ENCODE measurements at places on chromosomes 2 and 18.
A peak's percentile ranks its signal among the peaks of the same experiment; 100 is the strongest.

DNA sequence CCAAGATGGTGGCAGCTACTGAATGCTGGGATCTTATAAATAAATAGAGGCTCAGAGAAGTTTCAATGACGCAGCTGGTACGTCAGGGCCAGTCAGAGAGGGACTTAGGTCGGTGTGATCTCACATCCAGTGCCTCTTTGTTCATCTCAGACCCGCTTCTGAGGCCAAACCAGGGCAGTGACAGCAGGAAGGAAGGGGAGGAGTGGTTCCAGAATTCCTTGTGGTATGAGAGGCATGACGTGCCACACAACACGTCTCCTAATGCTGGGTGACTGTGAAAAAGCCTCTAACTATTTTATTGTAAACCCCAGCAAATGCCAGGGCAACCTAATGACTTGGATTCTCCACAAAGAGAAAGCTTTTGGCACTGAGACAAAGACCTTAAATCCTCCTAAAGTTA lies 423.3 kb downstream of the LPIN1 start:
- DNase-seq: no peak

DNA sequence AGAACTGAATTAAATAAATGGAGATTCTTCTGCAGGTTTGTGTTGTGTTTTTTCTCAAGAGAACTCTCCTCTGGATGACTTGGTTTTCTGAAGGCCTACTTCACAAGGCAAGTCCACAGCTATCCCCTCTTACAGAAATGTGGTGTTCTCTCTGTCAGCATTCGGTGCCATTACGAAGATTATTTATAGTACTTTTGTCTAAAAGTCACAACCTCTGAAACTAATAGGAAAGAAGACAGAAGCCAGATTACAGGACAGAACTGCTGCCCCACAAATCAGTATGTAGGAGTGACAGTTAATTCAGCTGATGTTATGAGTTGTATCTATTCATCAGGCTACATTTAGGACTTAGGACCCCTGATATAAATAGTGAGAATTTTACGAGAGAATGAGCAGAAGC lies 413.5 kb downstream of the TMX3 start:
- DNase-seq: no peak

DNA sequence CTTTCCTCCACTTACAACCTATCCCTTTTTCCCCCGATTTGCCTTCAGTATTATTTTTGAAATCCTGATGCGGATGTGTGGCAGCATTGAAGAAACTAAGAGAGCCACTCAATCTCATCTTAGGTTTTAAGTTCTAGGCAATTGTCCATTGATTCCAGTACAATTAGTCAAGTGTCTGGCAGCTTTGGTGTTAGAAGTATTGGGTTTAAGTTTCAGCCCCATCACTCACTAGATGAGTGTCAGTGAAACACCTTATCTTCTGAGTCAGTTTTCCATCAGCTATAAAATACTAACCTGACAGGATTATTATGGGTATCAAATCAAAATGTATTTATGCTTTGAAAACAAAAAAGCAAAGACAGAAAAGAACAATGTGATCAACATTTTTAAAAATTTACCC lies 16.8 kb upstream of the CUL3 start:
- DNase-seq: peak; percentile 31

- DNase-seq: no peak
Observed at GRCh38 chr2:3641841-3642421, 16.1 kb upstream of the ALLC start.

DNA sequence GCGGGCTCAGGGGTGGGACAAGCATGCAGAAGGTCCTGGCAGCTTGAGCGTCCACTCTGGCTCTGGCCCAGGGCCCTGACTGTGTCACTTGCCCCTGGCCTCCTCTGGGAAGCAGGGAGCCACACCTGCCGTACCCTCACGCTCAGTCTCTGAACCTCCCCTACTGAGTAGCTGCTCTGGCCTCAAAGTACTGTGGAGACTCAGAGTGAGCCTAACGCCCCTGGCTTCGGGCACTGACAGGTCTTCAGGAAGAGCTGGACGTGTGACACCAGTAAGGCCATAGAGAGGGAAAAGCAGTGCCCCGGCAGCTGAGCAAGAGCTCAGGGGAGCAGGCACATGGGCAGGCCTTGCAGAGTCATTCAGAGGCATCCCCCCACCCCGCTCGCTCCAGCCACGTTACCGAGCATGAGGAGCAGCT lies 73.3 kb downstream of the SFXN5 start:
- DNase-seq: no peak

DNA sequence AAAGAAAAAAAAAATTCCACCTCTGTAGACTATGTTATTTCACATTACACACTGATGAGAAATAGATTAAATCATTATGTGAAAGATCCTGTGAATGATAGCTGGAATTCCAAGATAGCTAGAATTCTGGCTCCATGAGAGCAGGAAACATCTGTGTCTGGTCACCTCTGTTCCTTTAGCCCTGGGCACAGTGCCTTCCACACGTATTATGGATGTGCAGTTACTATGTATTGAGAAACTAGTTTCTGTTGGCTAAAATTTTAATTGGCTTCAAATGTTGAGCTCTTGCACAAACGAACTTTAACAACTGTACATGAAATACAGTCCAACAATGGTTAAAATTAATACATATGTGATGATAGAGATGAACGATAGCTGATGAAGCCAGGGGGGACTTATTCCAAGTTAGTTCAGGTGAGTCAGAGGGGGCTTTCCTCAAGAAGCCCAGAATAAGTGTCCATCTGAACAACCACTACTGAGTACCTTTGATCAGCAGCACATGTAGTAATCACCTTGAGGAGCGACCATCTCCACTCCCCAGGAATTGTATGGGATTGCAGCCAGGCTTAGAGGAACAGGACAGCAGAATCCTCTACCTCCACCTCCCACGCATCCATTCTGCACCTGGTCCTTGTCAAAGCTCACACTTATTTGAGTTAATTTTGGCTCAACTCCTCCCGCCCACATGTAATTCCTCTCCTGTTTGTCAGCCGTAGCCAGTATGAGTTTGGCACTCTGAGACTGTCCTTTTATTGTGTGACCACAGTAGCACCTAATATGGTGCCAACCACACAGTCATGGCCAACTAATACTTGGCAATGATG lies 68.6 kb downstream of the NABP1 start:
- DNase-seq: no peak

DNA sequence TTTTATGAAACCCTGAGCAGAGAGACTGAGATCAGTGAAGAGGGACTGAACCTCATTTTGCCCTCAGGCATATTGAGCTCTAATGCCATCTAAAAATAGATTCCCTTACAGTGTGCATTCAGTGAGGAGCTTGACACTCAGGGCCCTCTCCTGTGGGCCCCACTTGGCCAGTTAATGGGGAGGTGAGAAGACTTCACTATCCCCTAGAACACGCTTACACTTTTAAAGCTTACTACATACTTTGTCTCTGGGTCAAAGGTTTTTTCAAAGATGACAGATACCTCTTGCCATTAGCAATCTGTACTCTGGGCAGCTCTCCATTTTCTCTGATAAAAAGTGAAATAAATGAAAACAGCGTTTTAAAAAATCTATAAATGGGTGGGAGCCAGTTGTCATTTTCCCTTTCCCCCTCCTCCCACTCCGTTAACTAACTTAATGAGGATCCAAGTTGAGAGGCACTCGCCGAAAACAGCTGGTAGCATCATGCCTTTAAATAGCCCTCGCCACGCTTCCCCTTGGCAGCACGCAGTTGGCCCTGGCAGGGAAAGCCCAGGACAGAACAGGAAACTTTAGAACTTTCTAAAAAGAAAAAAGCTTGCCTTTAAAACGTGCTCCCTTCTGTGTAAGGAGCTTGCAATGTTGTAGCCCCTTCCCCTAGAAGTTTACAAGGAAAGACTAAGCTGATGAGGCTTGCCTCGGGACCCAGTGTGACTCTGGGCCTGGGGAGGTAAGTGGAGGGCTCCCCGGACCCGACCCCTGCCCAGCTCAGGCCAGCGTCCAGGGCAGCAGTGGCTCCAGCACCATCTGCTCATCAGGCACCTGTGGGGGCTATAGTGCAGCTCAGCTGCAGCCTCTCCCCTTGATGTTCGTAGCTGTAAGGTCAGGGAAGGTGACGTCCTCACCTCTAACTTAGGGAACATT lies 58.8 kb upstream of the FOSL2 start:
- DNase-seq: no peak

DNA sequence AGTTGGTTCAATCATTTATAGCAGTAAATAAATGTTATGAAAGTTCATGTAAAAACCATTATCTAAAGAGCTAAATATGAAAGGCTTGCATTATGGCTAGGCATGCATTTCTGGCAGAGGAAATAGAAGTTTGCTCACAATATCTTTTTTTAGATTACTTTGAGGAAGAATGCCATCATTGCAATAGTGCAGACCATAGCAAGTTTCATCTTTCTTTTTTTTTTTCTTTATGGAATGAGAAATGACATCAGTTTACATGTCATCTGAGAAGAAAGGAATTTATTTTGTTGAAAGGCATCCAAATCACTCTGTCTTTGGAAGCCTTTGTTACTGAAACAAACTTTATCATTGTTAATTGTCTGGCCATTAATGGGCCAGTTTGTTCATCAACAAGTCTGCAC lies 74.5 kb upstream of the NCKAP5 start:
- DNase-seq: no peak

DNA sequence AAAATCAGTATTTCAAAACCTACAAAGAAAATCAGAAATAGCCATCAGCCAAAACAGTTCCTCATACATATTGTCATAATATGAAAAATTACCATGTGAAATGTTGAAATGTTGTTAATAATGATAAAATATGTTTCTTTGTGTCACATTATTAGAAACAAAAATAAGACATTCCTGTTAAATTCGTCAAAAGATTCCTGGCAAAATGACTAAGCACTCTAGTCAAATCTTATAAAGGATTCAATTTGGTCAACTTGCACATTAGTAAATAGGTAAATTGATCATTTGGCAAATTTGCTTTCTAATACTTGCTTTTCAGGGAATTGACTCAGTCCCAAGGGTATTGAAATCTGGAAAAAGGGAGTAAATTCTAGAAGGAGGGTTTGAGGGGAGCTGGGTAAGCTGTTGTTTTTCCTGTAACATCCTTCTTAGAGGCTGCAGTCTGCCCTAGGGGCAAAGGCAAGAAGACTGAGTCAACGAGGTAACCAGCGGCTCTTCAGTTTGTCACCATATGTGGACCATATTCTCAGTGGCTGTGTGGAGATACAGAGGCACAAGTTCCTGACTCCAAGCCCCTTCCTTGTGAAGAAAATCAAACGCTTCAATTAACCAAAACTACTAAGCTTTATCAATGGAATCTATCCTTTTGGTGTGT lies 482.3 kb downstream of the TNS1 start:
- no peak for DNase-seq

DNA sequence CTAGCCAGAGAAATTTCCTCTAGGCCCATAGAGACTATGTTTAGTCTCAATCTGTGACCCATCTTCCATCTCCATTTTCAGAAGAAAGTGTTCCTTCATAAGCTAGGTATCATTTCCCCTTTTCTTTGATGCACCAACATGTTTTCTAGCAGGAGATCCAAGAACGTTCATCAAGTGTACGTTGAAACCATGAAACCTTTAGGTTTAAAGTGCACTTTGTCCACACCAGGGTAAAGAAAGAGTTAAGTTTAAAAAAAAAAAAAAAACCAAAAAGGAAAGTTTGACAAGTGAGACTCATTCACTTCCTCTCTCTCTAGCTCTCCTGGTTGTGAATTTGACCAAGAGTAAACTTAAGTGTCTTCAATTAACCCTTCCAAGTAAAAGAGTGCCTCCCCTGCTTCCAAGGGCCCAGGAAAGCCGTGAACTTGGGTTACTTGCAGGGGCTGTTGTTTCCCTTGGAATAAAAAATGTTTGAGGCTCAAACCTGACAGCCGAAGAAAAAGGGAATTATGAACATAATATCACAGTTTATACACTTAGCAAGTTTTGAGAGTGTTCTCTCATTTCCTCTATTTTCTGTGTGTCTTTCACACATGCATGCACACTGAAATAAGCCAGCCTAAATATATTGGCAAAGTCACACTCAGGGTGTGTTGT lies 56.7 kb downstream of the LBH start:
- DNase-seq: no peak

DNA sequence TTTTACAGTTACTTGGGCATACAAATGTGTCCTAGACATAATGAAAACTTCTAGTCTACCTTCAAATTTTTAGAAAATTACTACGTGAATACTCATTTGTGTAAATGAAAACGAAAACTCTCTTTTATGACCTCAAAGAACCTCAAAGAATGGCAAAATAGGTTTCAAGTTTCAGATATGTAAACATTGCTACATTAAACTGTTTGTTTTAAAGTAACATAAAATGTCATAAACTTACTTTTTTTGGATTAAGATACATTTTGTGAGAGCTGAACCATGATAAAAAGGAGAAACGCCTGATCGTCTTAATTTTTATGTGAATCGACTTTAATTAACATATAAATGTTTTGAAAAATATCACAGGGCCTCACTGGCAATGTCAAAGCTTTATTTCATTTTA lies 91.4 kb downstream of the PPP1R1C start:
- no peak for DNase-seq

DNA sequence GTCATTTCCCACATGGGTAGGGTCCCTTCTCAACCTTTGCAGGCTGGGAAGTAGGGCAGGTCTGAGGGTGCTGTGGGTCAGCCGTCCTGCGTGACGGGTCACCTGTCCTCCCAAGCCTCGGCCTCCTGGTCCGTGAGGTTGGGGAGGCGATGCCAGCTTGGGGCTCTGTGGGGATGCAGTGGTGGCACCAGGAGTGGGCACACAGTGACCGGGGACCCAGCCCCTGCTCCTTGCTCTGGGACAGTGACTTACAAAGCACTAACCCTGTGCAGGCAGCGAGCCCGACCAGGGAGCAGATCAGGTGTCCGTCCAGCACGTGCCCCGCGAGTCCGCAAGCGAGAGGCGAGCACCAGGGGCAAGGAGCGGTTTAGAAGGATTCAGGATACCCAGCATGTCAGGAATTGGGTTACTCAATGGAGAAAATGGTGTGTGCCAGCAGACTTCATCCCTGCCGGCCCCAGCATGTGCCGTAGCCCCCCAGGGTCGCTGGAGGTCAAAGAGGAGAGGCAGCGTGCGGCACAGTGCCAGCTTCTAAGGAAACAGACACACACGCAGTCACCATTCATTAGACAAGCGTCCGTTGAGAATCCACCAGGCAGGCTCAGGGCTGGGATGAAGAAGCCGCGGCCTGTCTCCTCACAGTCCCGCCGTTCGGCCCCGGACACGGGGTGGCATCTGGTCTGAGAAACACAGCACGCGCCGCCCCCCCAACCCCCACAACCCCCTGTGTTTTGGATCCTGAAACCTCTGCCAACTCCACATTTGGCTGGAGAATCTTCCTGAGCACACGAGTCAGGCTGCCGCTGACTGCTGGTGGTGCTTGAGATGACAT lies 11.7 kb downstream of the COLEC11 start:
- DNase-seq: no peak

GRCh38 chr18:62091487-62092120 lies 95.3 kb downstream of the PIGN start:
- no peak for DNase-seq

GRCh38 chr18:44541159-44541558 lies 139.5 kb upstream of the SETBP1 start:
- no peak for DNase-seq

DNA sequence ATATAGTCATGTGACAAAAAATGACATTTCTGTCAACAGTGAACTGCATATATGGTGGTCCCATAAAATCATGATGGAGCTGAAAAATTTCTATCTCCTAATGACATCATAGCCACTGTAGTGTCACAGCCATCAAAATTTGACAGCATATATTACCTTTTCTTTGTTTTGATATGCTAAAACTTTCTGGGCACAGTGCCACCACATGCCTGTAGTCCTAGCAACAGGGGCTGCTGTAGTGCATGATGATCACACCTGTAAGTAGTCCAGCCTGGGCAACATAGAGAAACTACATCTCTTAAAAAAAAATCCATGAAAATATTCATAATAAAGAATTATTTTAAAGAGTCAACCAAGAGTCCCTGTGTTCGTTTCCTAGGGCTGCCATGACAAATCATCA lies 155.5 kb upstream of the SERTAD2 start:
- DNase-seq: no peak

- no peak for DNase-seq
Observed at GRCh38 chr2:41911033-41911432, 136.8 kb upstream of the PKDCC start.

Data from activated CD4-positive, alpha-beta T cell treated with anti-CD3 and anti-CD28 coated beads, Interleukin-2, Interleukin-6, amounts not matched to agents 100 ng/mL and 50 ng/mL, durations not matched to agents 16 hours and 8 hours (primary cell).